ENCODE measurements at places on chromosomes 1 and 21.

DNA sequence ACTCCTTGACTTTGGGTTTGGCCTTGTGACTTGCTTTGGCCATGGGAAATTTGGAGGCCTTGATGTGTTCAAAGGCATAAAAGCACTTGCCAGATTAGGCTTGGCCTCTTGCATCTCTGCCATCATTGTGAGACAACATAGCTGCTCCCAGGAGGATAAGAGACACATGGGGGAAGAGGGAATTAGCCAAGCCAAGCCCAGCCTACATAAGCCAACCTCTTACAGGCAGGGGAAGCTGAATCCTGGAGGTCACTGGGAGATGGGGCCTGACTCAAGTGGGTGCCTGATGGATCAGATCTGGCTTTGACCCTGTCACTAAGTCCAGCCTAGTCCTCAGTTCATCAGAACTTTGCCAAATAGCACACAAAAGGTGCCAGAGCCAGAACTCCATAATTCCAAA is 37.6 kb upstream of the HMGB4 start:
- DNase-seq = no peak

GRCh38 chr1:97017895-97018294 is 296.3 kb downstream of the PTBP2 start:
- no peak for DNase-seq

- DNase-seq = no peak
These were observed 46.5 kb downstream of the RNF11 start for GRCh38 chr1:51282605-51283004.

GRCh38 chr1:185581961-185582725 is 152.0 kb upstream of the HMCN1 start:
- DNase-seq = no peak

DNA sequence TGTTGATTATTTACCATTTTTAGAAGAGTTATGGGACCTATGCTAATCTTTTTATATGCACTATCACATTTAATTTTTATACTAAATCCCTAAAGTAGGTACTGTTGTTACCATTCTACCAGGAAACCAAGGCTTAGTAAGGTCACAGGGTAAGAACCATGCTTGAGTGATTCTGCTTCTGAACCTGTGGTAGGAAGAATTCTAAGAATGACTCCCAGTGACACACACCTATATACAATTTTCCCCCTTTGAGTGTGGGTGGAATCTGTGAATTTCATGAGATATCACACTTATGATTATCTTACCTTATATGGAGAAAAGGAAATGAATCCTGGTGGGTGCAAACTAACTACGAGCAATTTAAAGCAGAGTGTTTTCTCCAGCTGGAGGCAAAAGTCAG is 391.0 kb downstream of the USH2A start:
- DNase-seq = no peak

GRCh38 chr1:229156872-229157271 is 114.0 kb upstream of the RAB4A start:
- DNase-seq = no peak

DNA sequence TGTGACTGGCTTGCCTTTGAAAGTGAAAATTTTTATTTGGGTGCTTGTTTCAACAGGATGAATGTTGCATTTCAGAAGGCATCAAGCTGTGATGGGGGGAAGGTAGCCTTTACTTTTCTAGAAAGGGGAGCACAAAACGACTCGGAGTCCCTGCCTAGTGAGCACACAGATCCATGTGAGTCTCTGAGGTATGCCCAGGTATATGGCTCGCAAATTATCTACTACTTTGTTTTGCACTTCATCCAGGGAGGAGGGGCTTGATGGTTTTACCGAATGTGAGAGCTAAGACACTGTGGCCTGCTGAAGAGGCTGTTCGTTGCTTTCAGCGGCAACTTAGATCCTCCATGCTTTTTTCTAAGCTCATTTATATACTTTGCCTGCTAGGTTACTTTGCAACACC is 537.7 kb upstream of the PTBP2 start:
- no peak for DNase-seq

DNA sequence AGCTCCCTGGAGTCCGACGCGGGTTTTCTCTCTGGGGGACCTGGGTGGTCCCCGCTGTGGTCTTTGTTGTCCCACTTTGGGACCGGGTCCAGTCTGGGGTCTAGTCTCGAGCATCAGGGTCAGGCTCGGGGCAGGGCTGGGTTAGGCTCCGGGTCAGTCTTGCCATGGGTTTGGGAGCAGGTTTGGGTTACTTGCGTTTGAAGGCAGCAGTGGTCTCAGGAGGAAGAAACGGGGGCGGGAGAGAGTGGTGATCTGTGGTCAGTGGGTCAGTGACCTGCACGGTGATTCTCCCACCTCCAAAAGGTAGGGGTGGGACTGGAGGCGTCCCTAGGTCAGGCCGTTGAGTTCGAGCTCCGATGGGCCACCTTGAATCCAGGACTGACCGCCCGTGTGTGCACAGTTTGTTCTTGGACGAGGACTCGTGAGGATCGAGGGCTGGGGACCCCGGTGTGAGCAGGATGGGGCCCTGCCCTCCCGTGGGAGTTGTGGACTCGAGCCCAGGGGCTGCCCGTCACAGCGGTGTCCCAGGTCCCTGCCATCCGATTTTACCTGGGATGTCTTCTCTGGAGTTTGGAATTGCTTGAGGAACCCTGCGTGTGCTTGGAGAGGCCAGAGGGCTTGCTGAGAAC is 2.3 kb downstream of the B3GALT6 start:
- DNase-seq = no peak

DNA sequence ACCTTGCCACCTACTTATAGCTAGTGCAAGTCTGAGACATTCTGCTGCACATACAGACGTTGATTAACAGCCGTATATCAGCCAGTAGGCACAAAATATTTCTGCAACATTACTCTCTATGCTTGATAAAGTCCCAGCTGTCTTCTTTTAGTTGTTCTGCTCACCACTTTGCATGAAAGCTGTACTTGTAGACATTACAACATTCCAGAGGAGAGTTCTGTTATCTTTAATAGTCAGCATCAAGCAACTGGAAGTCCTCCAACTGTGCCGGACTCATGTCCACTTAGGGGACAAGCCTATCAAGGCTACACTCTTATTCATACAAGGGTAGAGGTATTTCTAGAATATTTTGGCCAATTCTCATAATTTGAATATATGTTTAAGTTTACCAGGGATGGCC is 50.0 kb downstream of the CACHD1 start:
- no peak for DNase-seq

DNA sequence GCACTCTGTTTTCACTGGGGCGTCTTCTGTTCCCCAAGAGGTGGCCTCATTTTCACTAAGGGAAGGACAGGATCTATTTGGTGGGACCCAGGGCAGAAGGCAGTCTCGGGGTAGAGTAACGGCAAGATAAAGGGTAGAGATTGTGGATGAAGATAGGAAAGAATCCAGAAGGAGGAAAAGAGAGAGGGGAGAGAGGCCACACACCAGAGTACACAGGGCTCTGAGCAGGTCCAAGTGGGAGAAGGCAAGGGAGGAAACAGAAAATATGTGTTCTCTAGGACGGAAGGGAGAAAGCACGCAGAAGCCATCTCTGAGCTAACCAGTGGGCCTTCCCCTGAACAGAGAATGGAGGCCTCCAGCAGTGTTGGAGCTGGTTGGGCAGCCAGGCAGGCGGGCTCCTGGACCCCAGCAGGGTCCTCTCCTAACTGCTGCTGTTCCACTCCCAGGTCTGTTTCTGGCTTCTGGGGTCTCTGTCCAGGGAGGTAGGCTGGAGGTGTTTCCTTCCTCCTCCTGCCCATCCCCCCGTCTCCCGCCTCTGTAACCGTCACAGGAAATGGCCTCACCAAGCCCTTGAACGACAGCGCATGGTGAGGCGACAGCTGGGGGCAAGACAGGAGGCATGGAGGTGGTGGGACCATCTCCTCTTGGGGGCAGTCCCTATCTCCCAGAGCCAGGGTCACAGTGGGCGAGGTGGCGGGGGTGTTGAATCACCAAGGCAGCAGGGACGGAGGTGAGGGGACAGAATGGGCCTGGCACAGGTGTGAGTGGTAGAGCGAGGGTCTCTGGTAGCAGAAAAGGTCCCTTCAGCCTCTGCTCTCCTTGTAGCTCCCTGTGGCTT is 649 bp downstream of the PTPN7 start:
- DNase-seq = peak; percentile 33

DNA sequence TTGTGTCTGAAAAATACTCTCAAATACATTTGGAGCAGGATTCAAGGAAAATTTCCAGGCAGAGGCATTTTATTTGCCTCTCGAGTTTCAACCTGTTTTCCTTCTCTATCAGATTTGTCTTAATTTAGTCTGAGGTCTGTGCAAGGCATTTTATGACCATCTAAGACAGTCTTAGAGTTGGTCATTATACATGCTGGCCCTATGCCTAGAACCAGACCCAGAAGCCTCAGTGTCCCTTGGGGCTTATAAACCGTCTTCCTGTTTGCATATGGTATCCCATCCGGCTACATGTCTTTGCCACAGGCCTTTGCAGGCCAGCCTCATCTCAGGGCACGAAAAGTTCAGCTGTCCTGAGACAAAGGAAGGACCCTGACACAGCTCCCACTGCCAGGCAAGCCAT is 346.1 kb downstream of the SIPA1L2 start:
- DNase-seq = no peak

GRCh38 chr1:82695443-82695842 is 894.7 kb downstream of the ADGRL2 start:
- no peak for DNase-seq

GRCh38 chr1:84573481-84573966 is 716 bp downstream of the CTBS start:
- DNase-seq = no peak

- no peak for DNase-seq
These were observed 34.8 kb downstream of the KPNA6 start for GRCh38 chr1:32142446-32143301.

DNA sequence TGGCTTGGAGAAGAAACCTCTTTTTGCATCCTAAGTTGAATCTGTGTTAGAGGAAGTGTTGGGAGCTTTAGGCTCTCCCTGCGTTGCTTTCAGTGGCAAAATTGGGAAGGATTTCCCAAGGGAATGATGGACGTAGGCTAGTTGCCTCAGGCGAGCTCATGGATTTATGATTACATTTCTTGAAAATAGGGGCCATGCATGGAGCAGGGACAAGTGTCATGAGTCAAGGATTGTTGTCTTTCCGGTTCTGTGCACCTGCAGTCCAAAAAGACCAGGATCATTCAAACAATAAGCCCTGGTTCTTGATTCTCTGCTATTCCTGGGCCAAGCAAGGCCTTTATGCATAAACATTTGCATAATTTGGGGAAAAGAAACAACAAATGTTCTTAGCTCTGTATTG is 7.1 kb downstream of the MAN1C1 start:
- DNase-seq = no peak

- DNase-seq = peak; percentile 36
These were observed at the start of gene ACTN2 for GRCh38 chr1:236685917-236686814. TSS of gene ACTN2 (plus strand) at chr1:236686499. CDS start at chr1:236686674, 175 bp downstream.

GRCh38 chr1:9787702-9788101 is 36.1 kb downstream of the CLSTN1 start:
- DNase-seq = peak; percentile 4

- no peak for DNase-seq
These were observed 242.9 kb downstream of the GRIK1 start for GRCh38 chr21:29696937-29697336.

GRCh38 chr1:48654606-48655210 is 122.0 kb downstream of the BEND5 start:
- no peak for DNase-seq

Data from activated T-helper 1 cell treated with Interleukin-2 at 50 U/mL for 16 hours (primary cell).